CD4-positive, alpha-beta T cell treated with Interleukin-12 subunit alpha and Interleukin-12 subunit beta, for 1 hour (primary cell): ENCODE measurements at places on chromosomes 11 and 22.
A peak's percentile ranks its signal among the peaks of the same experiment; 100 is the strongest.

DNA sequence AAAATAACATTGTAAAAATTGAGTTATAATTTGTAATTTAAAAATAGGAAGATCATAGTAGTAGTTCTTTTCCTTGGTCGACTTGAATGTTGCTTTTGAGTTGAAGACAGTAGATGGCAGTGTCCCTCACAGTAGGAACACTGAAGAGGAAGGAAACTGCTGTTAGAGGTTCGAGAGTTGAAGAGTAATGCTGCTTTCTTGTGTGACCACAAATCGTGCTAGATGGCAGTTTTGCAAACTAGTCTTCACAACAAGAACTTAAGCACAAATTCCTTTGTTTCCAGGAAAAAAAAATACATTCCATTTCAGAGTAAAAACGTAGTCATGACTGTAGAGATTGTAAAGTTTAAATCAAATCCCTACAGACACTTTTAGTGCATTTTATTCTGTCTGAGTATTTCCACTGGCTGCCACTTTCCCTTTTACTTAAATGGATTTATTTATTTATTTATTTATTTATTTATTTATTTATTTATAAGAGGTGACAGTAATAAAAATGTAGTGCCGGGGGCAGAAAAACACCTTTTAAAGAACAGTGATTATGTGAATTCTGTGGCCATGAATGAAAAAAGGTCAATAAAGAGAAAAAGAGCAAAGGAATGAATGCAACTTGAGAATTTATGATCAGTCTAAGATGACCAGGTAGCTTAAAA is 54.6 kb downstream of the SPECC1L start:
- DNase-seq, result peak; percentile 58

- no peak for DNase-seq
These were observed 42.4 kb upstream of the PRODH start for GRCh38 chr22:18978506-18978905.

DNA sequence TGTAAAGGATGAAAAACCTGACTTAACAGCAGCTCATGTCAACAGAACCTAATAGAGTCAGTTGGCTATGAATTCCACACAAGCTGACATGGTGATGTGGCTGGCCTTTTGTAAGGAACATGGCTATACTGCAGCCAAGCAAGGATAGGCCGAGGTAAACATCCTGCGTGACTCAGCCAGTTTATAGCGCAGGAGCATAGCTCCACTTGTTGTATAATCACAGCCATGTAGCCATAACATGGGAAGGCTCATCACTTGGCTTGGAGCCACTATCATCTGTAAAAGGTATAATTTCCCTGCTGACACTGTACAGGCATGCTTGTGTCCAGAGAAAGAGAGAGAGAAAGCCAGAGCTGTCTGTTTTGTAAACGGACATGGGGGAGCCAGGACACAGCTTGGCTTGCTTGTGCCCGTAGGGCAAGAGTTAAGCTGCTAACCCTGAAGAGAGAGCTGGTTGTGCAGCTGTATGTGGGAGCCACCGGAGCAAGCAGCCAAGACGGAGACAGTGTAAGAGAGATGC is 104.4 kb upstream of the PLET1 start:
- DNase-seq, result no peak

DNA sequence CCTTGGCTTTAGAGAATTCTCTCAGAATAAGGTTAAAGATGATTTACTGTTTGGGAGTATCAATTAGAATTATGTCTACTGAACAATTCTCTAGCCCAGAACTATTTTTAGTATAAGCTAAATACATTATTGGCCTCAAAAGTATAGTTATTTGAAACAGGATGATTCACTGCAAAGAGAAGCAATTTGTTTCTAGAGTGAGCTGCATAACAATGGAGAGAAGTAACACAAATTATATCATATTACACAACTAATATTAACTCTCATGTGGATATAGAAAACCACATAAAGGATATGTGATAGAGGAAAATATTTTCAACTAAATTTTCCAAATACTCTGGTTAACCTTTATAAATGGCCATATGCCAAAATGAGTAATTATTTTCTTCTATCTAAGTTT is 24.9 kb downstream of the PGM2L1 start:
- no peak for DNase-seq

DNA sequence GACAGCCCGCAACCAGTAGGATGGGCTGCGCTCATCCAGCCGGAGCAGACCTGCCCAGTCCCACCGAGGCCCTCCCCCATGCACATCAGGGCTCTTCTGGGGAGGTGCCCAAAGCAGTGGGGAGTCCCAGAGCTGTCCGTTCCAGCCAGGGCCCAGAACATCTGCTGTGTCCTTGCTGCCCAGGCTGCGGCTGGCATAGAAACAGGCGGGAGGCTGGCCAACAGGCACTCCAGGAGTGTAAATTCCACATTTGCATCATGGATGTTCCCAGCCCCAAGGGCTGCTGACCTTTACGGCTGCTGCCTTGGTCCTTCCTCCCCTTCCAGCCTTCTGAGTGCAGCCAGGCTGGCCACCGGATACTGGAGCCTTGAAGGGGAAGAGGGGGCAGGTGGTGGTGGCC is 30.0 kb upstream of the SYT7 start:
- no peak for DNase-seq

DNA sequence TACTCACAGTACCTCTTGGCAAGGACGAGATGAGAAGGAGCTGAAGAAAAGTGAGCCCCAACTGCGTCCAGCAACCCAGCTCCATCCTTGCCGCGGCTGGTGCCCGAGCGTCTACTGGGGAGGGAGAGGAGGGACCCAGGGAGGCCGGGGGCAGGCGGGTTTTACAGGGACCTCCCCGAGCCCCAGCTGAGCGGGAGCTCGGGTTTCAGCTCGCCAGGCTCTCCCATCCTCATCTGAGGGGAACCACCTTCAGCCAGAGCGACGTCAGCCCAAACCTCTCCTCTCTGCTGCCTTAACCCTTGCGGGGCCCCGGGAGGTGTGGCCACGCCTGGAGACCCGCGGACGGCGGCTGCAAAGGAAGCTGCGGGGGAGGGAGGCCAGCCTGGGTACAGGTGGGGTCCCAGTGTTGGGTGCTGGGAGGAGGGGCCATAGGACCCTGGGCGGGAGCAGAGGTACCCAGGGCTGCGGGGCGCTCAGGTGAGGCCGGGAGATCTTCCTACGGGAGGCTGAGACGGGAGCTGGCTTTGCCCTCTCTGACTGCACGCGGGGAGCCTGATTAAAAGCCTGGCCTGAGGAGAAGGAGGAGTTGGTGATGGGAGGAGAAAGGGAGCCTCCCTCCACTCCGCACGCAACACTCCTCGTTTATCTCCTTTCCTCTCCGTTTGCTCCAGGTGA is at the start of gene PAMR1:
Gene PAMR1, minus strand, starts transcription at position 116 of the 675 bp plus-strand sequence. Its CDS starts 31 bp downstream, at position 85.
- DNase-seq, result no peak

DNA sequence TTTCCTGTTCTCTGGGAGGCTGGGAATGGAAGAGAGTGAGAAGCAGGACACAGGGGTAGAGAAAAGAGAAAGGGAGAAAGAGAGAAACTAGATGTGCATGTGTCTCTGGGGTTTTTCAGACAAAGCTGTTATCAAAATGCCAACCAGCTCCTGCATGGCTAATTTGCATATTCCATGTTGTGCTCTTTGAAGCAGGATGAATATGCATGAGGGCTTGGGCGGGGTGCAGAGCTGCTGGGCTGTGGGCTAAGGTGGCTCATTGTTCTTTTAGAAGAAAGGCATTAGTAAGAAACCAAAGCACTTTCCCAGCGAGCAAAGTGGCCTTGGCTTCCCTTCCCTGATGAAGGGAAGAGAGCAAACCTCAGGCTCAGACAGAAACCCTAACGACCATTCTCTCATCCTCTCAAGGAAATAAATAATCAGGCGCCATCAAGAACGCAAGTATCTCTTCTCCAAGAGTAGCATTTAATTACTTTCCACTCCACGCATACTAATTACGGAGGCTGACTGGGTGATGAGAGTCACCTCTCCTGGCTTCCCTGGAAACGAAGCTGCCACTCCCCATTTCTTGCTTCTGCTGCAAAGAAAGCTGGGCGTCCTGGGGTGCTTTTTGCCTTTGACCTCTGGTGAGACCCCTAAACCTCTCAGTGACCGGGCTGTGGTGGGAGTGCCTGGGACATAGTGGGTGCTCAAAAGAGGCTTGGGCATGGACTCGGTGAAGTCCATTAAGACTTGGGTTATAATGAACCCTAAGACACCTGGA is 54.2 kb downstream of the FEZ1 start:
- DNase-seq, result no peak
